ENCODE measurements at places on chromosomes 11 and 22.

DNA sequence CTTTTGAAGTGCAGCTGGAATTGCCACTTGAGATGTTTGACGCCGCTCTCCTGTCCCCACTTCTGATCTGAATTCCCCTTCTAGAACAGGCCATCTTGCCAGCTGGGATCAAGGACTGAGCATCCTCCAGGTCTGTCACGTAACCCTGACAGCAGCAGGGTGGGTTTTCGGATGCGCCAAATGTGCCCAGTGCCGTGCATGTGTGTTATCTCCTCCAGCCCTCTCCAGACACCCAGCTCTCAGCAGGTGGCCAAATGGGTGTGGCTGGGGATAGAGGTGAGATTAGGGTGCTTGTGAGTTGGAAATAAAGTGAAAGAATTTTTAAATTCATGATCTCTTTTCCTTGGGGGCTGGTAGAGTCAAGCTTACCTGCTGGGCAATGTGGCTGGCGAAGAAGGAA lies 3.3 kb downstream of the OSBP2 start:
- DNase-seq = no peak

- no peak for DNase-seq
Observed at GRCh38 chr22:47588578-47588960, 826.1 kb downstream of the TBC1D22A start.

- DNase-seq = no peak
Observed at GRCh38 chr11:121574801-121575200, 122.0 kb upstream of the SORL1-AS1 start.

GRCh38 chr11:128559496-128560103 lies 27.8 kb downstream of the ETS1 start:
- no peak for DNase-seq

DNA sequence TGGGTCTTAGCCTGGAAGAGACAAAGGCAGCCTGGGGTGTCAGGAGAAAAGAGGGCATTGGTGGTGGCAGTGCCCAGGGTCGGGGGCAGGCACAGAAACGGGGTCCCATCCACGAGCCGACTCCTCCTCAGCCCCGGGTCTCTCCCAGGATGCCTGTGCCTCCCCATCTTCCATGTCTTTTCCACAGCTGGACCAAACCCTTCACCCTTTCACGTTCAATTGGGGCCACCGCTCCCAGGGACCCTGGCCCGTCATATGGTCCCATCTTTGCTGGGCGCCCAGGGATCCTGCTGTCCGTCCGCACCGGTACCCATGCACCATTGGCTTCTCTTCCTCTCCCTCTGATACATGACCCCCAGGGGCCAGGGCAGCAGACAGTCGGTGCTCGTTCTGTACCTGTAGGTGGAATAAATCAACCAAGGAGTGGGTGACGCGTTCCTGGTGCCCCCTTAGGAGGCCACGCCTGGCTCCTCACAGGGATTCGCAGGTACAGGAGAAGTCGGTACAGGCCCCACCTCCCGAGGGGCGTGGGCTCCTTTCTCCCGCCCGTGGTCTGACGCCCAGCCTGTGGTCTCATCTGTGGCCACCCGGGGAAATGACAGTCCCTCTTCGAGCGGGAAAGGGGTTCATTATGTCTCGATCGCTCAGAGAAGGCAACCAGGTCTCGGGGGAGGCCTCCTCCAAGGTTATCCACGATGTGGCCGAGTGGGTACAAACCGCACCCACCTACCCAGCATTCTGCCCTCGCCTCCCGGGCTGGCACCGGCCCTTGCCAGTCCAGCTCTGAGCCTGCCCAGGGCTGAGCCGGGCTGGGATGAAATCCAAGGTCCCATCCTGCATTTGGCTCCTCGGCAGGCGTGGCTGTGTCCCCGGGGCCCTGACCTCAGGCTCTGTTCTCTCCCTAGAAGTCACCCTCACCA lies 1493.6 kb downstream of the BRD1 start:
- DNase-seq = no peak

DNA sequence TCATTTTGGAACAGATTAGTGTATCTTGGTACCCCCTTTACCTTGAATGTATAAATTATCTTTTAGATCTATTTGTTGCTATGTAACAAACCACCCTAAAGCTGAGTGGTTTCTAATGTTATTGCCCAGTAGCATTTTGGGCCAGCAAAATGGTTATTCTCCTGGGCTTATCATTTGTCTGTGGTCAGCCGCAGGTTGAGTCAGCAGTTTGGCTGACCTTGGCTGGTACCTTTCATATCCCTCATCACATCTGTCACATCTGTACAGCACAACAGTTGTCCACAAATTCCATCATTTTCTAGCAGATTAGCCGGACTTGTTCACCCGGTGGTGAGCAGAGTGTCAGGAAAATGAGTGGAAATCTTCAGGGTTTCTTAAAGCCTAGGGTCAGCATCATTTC lies 588.5 kb upstream of the ARHGAP42 start:
- DNase-seq = no peak

DNA sequence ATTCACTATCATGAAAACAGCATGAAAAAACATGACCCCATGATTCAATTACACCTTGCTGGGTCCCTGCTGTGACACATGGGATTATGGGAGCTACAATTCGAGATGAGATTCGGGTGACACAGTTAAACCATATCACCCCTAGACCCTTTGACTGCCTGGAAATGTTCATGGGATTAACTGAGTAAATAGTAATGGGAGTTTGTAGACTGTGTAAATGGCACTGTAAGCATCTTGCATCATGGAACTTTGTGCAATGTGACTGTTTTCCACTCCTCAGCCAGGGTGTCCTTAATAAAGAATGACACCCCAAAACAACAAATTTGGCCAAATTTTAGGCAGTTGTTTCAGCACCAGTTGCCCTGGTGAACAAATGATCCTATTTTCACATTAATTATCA lies 7.9 kb upstream of the SLC22A25 start:
- no peak for DNase-seq

GRCh38 chr11:71527576-71528210 lies 626 bp downstream of the KRTAP5-7 start:
- DNase-seq = no peak

GRCh38 chr11:57978686-57979531 lies 44.8 kb upstream of the OR9Q1 start:
- DNase-seq = no peak

DNA sequence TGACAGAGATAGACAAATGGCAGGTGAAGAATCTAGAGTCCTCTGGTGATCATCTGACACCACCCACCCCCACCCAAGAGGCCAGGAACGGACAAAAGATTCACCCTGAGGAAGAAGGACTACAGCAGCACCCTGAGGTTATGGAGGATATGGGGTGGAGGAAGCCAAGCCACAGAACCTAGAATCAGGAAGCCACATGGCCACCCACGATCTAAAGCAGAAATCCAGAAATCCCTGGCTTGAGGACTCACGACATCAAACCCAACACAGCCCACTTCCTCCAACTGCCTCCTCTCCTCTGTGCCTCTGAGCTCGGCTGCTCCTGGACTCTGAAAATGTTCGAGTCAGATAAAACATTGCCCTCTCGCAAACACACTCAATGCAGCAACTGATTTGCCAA lies 364.3 kb downstream of the SHANK2 start:
- no peak for DNase-seq

GRCh38 chr11:97905101-97905500 lies 1115.6 kb upstream of the CNTN5 start:
- DNase-seq = no peak

- DNase-seq = no peak
Observed at GRCh38 chr22:50177537-50178470, 7.3 kb downstream of the PANX2 start.

- no peak for DNase-seq
Observed at GRCh38 chr11:119041821-119042514, 11.3 kb upstream of the SLC37A4 start.

DNA sequence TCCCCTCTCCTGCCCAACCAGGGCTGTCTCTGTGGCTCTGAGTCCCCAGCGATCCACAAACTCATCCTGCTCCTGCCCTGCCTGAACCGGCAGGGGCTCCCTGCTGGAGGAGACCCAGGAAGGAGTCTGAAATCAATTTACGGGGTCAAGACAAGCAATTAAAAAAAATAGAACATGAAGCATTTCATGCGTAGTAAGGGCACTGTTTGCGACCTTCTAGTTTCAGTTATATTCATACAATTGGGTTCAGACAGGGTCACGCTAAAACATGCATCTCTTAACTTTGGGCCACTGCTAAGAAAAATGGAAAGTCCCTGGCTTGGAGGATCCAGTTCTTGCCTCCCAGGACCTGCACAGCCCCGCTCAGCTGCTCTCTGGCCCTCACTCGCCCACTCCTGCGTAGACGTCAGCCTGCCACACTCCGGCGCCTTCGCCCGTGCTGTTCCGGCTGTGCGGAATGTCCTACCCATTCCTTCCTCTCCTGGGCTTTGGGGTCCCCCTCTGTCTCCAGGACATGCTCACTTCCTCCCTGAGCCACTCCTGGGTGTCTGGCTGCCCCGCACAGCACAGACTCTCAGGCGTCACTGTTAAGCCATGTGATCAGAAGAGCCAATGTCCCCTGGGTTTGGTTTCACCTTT lies 12.8 kb downstream of the NFAM1 start:
- no peak for DNase-seq

- no peak for DNase-seq
Observed at GRCh38 chr22:22060200-22061084, 77.9 kb upstream of the TOP3B start.

- DNase-seq = no peak
Observed at GRCh38 chr22:29475550-29475949, 4.5 kb upstream of the NEFH start.

DNA sequence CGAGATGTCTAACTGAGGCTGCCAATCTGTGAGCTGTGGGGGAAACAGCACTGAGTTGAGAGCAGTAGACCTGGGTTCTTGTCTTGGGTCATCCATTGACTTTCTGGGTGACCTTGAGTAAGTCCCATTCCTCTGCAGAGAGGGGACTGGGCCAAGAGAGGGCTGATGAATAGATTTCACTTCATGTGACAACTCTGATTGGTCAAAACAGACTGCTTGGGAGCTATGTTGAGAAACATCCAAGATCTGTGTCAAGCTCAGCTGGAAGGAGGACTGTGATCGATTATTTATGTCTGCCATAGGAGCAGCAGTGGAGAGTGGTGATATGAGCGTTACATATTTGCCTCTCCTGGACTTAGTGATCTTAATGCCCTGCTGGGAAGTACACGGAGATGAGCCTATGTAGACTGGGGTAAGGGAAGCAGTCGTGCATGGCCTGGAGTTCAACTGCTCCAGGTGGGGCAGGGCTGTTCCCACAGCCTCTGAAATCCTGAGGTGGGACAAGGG lies 47.7 kb downstream of the OTOG start:
- no peak for DNase-seq

DNA sequence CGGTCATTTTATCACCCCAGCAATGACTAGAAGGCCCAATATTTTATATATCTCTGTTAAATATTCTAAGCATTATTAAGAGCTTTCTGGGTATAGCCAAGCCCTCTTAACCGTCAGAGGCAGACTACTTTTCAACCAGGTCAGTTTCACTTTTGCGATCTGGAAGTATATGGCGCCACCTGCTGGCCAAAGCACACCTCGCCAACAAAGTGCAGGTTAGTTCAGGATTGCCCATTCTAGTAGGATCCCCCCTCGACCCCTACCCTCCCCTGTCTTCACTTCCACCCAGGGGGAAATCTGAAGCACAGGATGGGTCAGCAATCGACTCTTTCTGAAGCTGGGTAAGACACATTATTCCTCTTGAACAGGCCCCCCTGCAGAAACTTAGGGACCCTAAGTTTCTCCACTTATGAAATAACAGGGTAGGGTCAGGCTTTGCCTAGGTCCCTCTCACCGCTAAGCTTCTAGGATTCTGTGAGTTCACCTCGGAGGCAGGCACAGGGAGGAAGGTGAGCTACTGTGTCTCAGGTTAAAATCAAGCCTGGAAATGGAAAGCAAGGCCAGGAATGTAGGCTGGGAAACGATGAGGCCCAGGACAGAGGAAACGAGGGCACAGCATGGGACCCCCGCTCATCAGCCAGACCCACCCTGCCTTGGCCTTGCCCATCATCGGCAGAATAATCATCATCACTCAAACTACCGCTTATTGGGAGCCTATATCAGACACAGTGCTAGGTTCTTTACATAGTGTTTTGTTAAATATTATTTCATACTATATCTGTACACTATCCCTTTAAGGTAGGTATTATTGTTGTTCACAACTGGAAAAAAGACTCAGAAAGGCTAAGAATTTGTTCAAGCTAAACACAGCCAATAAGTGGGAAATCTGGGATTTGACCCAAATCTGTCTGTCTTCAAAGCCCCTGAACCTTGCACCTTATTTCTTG lies 35.6 kb downstream of the KCNJ1 start:
- no peak for DNase-seq

- DNase-seq = no peak
Observed at GRCh38 chr22:46583571-46583970, 36.6 kb upstream of the GRAMD4 start.

DNA sequence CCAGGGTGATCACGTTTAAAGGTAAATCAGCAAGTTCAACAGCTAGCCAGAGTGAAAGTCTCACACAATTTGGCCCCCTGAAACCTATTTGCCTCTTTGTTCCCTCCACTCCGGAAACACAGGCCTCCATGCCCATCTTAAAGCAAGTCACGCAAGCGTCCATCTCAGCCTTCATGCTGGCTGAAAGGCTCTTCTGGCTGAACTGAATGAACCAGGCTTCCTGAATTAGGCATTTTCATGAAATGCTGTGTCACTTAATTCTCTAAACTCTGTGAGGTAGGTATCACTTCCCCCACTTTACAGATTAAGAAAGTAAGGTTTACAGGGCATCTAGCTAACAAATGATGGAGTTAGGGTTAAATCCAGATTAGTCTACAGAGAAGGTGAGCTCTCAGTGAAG lies 1.4 kb downstream of the SLC25A17 start:
- DNase-seq = no peak

DNA sequence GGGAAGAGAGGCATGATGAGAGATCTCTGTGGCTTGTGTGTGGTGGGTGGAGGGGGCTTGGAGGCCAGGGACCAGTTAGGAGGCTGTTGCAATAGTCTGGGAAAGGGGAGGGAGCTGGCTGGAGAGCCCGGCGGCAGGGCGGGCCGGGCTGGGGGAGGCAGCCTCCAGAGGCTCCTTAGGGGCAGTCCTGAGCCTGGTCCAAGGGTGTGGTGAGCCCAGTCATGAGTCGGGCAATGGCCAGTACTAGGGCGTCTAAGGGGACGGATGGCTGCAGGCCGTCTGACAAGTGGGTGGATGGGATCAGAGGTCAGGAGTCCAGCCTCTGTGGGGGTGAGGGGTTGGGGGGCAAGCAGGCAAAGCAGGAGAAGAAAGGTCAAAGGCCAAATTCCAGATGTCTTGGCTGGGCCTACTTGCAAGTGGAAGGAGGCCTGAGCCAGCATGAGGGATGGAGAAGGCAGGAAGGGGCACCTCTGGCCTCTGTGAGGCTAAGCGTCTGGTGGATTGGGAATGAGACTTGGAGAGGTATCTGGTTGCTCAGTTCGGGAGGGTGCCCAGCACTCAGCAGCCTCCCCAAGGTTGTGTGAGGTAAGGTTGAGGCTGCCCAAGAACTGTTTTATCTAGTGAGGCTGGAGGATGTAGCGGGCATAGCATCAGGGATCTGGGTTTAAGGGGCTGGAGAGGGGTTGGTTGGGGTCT lies 6.0 kb upstream of the CD248 start:
- DNase-seq = no peak

GRCh38 chr11:129864811-129865210 lies 30.6 kb downstream of the NFRKB start:
- DNase-seq = no peak

Measured in non-pigmented ciliary epithelial cell (primary cell).